ENCODE measurements at places on chromosomes 11 and 22.

DNA sequence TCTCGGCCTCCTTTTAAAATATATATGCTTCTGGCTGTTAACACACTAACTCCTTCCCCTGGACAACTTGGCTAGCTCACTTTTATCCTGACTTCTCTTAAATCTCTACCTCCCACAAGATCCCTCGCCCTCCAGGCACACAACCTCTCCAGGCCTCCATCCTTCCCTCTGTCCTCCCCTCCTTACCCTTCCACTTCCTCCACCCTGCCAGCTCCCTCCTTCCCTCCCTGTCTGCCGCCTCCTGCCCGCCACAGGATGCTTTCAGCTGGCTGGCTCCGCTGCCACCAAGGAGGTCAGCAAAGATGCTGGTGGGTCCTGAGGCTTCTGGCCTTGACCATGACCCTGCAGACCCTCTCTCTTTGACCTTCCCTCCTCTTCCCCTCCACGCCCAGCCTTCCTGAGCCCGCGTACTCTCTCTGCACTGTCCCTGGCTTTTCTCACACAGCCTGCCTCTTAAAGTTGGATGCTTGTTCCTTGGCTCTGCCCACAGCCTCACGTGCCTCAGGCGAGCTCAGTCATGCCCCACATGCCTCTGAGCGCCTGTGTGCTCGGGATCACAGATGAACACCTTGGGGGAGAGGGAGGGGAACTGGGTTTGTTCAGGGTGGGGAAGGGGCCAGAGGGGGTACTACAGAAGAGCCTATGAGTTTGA lies 6.7 kb downstream of the NFAM1 start:
- DNase-seq, result no peak

GRCh38 chr11:39374963-39375698 lies 2084.3 kb downstream of the LRRC4C start:
- DNase-seq, result no peak

DNA sequence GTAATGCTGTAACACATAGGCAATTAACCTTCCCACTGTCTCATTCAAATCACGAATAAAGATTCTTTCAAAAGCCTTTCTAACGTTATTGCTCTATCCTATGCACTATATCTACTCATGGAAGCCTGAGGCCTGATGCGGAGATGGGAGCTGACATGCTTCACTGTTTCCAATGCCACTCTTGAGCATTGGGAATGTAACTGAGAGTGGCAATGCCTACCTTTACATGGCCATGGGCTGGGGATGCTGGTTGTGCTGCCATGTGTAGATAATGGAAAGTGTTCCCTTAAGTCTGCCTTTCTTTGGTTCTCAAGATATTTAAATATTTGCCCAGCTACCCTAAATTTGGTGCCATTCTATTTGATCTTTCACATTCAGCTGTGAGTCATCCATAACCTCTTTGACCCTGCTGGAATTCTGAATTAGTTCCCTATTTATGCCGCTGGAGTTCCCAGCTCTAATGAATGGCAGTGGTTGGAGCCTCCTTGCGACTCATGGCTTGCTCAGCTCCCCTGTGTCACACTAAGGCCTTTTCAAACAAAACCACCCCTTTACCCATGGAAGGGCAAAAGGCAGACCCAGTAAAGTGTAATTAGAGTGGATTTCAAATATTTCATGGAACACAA lies 21.4 kb upstream of the DKK3 start:
- DNase-seq, result no peak

DNA sequence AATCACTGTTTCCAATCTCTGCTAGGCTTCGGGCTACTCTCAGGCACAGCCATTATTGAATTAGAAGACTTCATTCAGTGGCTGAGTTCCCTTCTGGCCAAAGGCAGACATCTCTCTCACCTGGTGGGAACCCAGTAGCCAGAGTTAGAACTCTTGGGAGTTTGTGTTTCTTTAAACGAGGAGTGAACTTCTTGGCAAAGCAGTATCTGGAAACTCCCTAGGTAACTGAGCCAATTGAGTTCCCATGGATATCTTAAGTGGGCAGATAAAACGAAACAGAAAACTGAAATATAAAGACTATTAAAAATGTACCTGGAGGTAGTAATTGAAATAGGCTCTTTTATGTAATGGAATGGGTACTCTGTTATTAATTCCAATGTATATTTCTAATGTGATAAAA lies 125.6 kb downstream of the NELL1 start:
- no peak for DNase-seq
